ENCODE measurements at places on chromosomes 3 and 15.

GRCh38 chr3:152255290-152255689, 13.4 kb upstream of the MBNL1 start:
- no peak for DNase-seq
- H3K27me3 ChIP-seq: no peaks in the 10 kb centered on the region
- H3K27ac ChIP-seq: no peak overlapping the region
- no peaks in the 10 kb centered on the region for H3K36me3 ChIP-seq
- no peak overlapping the region for H3K4me3 ChIP-seq

- no peaks in the 10 kb centered on the region for H3K4me1 ChIP-seq
- H3K4me3 ChIP-seq: no peak overlapping the region
- no peak for DNase-seq
These were observed 79.6 kb upstream of the PPP2R3A start for GRCh38 chr3:135885885-135886284.

DNA sequence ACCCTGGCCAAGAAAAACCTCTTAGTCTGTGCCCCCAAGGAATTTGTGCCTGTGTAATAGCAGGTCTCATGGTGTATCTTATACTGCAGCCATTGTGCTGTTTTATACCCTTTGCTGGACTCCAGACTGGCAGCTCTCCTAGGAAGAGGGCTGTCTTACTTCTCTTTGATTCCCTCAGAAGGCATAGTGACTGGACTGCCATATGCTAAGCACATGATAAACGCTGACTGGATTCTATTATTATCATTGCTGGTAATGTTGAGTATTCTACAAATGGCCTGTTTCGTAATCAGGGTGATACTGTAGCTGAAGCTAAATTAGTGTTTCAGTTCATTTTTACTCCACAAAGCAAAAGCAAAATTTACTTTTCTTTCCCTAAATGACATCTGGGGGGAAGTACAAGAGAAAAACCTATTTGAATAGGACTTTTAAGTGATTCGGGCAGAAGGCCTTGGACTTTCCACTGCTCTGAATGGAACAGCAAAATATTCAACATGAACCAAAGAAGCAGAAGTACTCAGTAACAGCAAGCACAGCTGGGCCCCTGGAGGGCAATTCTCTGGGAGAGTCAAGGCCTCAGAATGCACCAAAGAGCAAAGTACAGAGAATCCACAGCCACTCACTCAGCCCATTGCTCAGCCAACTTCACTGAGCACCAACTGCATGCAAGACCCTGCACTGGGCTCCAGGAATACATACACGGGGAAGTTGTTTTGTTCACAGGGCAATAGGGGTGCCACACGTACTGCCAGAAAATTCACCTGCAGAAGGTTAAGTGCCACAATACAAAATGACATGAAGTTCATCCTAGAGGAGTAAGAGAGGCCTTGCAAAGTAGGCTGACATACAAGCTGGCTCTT, 7.9 kb upstream of the BCL2A1 start:
- H3K27ac ChIP-seq: peak overlapping the region; percentile 76
- no peaks in the 10 kb centered on the region for H3K27me3 ChIP-seq
- no peaks in the 10 kb centered on the region for H3K36me3 ChIP-seq
- H3K4me1 ChIP-seq: no peaks in the 10 kb centered on the region

GRCh38 chr15:51793521-51794305, 35.7 kb upstream of the TMOD3 start:
- no peaks in the 10 kb centered on the region for H3K27me3 ChIP-seq
- H3K4me1 ChIP-seq: peaks cover 11% of the 10 kb centered on the region
- no peak for DNase-seq
- H3K36me3 ChIP-seq: no peaks in the 10 kb centered on the region
- H3K4me3 ChIP-seq: no peak overlapping the region

- DNase-seq: no peak
- no peaks in the 10 kb centered on the region for H3K27me3 ChIP-seq
- H3K4me1 ChIP-seq: no peaks in the 10 kb centered on the region
- no peak overlapping the region for H3K27ac ChIP-seq
These were observed 79.7 kb downstream of the FBN1 start for GRCh38 chr15:48565560-48566482.

DNA sequence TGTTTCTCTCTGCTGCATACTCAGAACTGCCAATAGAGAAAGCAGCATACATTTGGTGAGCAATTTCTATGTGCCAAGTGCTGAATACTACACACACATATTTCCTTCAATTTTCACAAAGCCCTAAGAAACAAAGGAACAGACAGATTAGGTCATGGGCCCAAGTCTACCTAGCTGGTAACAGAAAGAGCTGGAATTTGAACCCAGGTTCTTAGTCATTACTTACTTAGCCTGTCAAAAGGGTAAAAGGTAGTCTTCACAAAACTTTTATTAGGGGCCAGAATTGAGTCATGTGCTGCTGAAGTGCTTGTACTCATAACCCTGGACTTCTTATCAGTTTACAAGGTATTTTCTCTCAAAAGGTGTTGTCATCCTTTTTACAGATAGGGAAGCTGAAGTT, 10.4 kb upstream of the ABHD17C start:
- H3K36me3 ChIP-seq: no peaks in the 10 kb centered on the region
- H3K4me3 ChIP-seq: no peak overlapping the region
- no peak for DNase-seq

- H3K4me1 ChIP-seq: no peaks in the 10 kb centered on the region
- no peak overlapping the region for H3K4me3 ChIP-seq
- no peaks in the 10 kb centered on the region for H3K36me3 ChIP-seq
These were observed 14.5 kb upstream of the PLD1 start for GRCh38 chr3:171824824-171825221.

DNA sequence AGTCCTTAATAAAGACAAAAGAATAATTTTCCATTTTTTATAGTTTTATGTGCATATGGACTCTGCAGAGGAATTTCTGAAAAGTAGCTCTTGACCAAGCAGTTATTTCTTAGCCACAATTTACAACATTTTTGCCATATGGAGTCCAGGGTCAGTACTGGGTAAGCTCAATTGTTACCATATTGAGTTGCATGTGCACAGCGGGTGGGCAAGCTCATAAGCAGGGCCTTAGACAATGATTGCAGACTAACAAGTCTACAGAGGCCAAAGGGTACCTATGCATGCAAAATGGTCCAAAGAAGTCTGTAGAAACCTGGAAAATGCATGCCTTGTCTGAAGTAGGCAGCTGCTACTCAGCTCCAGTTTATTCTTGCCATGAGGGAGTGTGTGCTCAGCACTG, 19.0 kb upstream of the ARHGEF26 start:
- no peak overlapping the region for H3K27ac ChIP-seq
- H3K4me3 ChIP-seq: no peak overlapping the region
- H3K36me3 ChIP-seq: no peaks in the 10 kb centered on the region
- H3K4me1 ChIP-seq: no peaks in the 10 kb centered on the region
- no peaks in the 10 kb centered on the region for H3K27me3 ChIP-seq
- DNase-seq: no peak

- no peaks in the 10 kb centered on the region for H3K27me3 ChIP-seq
- no peaks in the 10 kb centered on the region for H3K4me1 ChIP-seq
These were observed 69.0 kb downstream of the RARB start for GRCh38 chr3:25497096-25497495.

DNA sequence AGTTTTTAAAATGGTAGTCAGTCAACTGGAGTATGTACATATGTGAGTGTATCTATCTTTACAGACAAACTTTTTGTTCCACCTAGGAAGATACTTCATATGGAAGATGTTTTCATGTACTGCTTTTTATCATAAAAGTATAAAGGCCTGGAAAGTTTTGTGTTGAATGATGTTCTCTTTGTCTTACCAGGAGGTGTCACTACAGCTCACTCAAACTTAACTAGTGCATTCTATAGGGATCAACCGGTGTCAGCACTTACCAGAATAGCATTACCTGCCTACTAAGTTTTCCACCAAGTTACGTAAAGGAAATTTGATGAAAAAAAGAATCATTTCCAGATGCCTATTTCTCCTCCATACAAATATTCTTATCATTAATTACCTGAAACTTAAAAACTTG, 522.6 kb upstream of the SEMA6D start:
- no peaks in the 10 kb centered on the region for H3K36me3 ChIP-seq
- no peaks in the 10 kb centered on the region for H3K4me1 ChIP-seq

GRCh38 chr3:185081521-185081920, 71.3 kb downstream of the C3orf70 start:
- no peak for DNase-seq
- H3K27me3 ChIP-seq: no peaks in the 10 kb centered on the region
- no peak overlapping the region for H3K4me3 ChIP-seq
- no peak overlapping the region for H3K27ac ChIP-seq
- no peaks in the 10 kb centered on the region for H3K36me3 ChIP-seq
- no peaks in the 10 kb centered on the region for H3K4me1 ChIP-seq

GRCh38 chr3:112354642-112355306, 21.8 kb downstream of the CD200 start:
- H3K4me1 ChIP-seq: no peaks in the 10 kb centered on the region
- H3K27me3 ChIP-seq: no peaks in the 10 kb centered on the region
- DNase-seq: no peak
- no peak overlapping the region for H3K27ac ChIP-seq
- H3K36me3 ChIP-seq: no peaks in the 10 kb centered on the region

DNA sequence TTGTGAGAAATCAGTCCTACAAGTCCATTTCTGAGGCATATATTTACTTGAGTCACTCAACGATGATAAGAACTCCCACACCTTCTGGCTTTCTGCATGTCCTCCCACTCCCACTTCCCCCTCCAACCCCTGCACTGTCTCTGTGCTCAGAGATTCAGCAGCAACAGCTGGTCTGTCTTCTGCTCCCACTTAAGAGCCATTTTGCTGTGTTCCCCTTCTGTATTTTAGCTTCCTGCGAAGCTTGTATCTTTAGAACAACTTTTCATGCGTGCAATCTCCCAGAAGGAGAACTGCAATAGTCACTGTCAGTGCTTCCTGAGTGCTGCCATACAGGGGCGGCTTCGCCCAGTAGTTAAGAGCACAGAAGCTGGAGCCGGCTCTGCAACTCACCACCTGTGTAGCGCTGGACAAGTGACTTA, 90.0 kb upstream of the SPATA12 start:
- H3K27ac ChIP-seq: no peak overlapping the region
- H3K4me3 ChIP-seq: no peak overlapping the region

DNA sequence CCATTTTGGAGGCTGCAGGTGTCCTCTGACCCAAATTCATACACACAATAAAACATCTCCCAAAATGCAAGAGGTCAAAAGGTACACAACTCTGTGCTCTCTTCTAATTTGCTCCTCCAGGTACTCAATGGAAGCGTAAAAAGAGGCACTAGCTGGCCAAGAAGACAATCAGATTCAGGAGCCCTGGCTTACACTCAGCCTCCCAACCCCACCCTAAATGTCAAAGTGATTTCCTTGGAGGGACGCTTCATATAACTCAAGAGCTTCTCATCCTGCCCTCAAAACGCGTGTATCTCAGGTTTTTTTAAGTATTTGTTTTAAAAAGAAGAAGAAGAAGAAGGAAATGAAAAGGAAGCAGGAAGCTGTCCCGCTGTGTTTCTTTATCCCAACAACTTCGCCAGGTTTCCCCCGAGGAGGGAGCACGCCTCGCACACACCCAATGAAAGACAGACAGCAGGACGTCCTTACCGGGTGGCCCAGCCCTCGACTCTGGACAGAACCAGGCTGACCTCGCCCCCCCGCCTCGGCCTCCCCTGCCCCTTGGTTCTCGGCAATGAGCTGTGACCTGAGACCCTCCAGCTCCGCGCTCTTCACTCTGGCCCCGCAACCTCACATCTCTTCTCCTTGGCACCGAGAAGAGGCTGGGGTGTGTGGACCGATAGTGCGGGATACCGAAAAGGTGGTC, 620.7 kb upstream of the ZNF385D start:
- no peak for DNase-seq
- H3K36me3 ChIP-seq: no peaks in the 10 kb centered on the region
- no peak overlapping the region for H3K27ac ChIP-seq
- H3K4me1 ChIP-seq: peaks cover 4% of the 10 kb centered on the region
- H3K27me3 ChIP-seq: no peaks in the 10 kb centered on the region
- no peak overlapping the region for H3K4me3 ChIP-seq

DNA sequence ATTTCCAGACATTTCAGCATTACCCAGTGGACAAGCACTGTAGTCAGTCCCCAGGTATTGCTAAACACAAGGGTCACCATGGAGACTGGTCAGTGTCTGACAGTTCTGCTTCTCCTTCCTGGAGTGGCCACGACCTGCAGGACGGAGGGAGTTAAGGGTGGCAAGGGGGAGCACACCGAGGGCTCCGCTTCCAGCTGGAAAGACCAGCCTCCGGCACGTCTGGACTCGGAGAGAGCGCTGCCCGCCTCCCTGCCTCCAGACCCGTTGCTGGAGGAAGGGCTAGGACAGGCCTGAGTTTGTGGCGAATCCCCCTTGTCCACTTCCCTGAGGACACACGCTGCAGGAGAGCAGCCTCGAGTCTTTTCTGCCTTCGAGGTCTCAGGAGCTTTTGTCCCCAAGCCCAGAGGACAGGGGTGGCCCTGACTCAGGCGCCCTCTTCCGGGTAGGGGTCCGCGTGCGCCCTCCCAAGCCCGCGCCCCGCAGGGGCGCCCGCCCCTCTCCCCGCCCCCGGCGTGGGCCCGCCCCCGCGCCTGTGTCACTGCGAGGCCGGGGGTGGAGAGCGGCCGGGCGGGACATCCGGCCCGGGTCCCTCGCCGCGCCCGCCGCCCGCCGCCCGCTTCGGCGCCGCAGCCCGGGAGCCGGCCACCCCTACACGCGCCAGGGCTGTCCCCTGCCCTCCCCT, at the start of gene CHST14:
Gene CHST14, plus strand, starts transcription at position 562 of the 682 bp plus-strand sequence. CDS start 230 bp downstream, outside the sequence.
- peak; percentile 71 for DNase-seq
- H3K27me3 ChIP-seq: no peaks in the 10 kb centered on the region
- H3K27ac ChIP-seq: peak within 1 kb of the TSS; percentile 81
- peak within 1 kb of the TSS; percentile 87 for H3K4me3 ChIP-seq

GRCh38 chr3:50238549-50239026, 2.6 kb downstream of the GNAI2 start:
- H3K27ac ChIP-seq: peak overlapping the region; percentile 94
- H3K36me3 ChIP-seq: peaks cover 9% of the 10 kb centered on the region
- H3K4me3 ChIP-seq: peak overlapping the region; percentile 95
- no peaks in the 10 kb centered on the region for H3K27me3 ChIP-seq

DNA sequence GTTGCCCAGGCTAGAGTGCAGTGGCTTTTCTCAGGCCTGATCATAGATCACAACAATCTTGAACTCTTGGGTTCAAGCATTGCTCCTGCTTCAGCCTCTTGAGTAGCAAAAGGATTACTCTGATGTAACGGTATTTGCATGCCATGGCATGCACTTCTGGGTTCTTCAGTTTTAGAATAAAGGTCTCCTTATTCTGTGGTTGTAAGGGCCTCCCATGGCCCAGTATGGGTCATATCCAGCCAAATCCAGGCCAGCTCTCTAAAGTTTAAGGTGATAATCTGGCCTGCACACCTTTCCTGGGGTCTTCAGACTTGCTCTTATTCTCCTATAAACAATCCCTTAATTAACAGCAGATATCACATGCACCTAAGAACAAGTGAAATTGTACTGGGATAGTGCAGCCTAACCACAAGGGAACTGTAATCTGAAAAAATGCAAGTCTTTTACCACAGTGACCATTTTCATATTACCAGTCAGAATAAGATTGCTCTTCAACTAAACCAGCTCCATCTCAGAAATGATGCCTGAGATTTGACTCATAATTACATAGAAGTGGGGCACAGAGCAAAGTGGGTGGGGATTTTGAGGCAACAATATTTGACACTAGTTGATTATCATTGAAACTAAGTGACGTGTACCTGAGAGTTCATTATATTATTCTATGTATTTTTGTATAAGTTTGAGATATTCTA, 25.4 kb downstream of the COMMD2 start:
- no peak for DNase-seq
- H3K27ac ChIP-seq: no peak overlapping the region
- H3K4me3 ChIP-seq: no peak overlapping the region
- H3K36me3 ChIP-seq: no peaks in the 10 kb centered on the region
- H3K4me1 ChIP-seq: no peaks in the 10 kb centered on the region
